Natural killer cell treated with Interleukin-12 subunit alpha and Interleukin-12 subunit beta and Interleukin-15 and Interleukin-18, amount 100 ng/mL, for 72 hours (primary cell): ENCODE measurements at places on chromosomes 2 and 18.

DNA sequence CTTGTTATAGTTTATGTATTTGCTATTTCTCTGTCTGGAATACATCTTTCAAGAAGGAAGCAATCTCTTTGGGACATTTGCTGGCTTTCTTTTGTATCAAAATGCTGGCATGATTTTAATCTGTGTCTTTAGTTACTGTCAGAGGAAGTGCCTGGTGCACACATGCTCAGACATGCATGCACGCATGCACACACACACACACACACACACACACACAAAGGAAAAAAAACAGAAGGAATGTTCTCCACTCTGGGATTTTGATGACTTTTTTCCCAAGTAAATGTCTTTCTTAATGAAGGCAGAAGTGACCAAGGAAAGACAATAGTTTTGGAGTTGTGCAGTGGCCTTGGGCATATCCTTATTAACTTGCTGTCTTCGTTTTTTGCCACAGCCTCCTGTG is 6.7 kb downstream of the GNAL start:
- no peak for DNase-seq

DNA sequence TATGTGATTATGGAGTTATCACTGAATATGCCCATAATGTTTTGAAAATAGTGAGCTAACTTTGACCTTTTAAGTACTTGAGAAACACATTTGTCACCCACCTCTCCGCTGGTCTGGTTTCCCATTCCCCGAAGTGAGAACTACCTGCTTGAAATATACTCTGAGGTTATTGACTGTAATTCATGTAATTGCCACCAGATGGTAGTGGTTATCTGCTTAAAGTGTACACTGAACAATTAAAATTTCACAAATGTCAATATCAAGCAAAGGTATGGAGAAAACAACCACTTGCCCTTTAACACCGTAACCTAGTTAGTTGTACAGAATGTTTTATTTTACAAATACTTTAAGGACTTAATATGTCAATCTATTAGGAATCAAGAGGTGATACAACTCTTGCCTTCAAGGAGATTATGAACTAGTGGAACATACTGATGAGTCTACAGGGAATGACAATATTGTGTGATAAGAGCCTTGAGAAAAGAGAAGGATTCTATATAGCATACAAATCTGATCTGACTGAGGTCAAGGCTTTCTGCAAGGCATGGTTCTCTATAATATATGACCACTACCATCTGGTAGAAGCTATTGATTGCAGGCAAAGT is 316.8 kb upstream of the KCNH7 start:
- no peak for DNase-seq

DNA sequence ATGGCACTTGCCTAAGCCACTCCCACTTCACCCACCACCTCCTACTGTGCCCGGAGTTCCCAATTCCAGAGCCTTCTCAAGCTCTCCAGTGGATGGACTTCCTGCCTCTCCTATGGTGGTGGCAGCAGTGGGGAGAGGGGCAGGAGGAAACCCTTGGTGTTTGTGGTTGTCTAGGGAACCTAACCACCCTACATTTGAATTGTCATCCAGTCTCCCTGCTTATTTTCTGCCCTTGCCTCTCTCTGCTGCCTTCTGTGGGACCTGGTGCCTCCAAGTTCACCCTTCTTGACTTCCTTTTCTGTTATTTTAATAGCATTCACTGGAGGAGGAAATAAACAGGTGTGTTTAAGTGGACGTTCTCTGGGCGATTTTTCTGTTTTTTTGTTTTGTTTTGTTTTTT is 50.0 kb upstream of the HPCAL1 start:
- DNase-seq = no peak

GRCh38 chr2:165587335-165587938 is 117.9 kb downstream of the CSRNP3 start:
- no peak for DNase-seq

- no peak for DNase-seq
These were observed 38.1 kb downstream of the ACOXL start for GRCh38 chr2:110770404-110770958.

- no peak for DNase-seq
These were observed 464 bp downstream of the COL4A4 start for GRCh38 chr2:227163485-227163997.
